ENCODE measurements at places on chromosomes 2 and 18. TPM values are rescaled to one million over a fixed set of nuclear protein-coding genes. Genes with fewer than 3 reads are reported as not detected.

- DNase-seq: no peak
Measured at GRCh38 chr2:5546181-5546580, 146.0 kb upstream of the SOX11 start.

DNA sequence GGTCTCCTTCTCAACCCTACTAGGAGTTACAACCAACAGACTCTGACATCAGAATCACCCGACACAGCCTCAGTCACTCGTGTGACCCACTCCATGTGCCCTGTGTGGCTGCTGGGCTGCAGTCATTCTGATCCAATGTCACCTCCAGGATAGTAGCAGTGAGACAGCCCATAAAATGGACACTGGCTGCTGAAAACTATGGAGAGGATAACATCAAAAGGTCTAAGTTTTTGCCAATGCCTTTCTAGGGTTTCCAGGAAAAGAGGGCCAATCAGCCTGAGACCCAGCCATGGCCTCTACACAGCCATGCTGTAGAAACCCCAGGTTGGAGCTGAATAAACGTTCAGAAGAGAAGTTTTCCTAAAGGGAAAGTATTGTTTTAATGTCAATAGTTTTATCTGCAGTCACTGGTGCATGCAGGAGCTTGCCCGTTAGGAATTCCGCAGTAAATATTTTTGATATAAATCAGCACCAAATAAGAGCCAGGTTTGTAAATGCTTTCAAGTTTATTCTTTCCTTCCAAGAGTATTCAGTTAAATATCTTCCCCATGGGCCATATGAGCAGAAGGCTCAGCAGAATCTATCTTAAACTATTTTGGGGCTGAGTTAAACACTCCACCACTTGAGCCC is 92.2 kb upstream of the PID1 start:
- DNase-seq: no peak

DNA sequence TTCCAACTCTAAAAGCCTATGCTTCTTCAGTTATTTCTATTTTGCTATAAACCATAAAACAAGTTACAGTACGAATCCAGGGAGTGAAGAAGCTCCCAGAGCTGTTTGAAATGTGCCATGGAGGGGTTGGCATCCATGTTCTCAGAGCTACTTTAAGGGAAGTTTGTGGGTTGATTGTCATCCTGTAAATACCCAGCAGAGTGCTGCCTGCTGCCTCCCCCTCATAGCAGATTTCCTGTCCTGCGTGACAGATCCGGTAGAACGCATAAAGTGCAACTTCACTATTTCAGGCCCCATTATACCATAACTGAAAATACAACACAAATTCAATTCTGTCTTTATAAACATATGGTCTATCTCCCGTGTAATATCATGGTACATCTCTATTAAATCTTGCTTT is 114.4 kb downstream of the CTNNA2 start:
- DNase-seq: no peak

- no peak for DNase-seq
Measured at GRCh38 chr2:34738691-34739090, 1139.6 kb upstream of the FAM98A start.

GRCh38 chr2:54589340-54590215 is 133.5 kb downstream of the SPTBN1 start:
- peak; percentile 41 for DNase-seq

DNA sequence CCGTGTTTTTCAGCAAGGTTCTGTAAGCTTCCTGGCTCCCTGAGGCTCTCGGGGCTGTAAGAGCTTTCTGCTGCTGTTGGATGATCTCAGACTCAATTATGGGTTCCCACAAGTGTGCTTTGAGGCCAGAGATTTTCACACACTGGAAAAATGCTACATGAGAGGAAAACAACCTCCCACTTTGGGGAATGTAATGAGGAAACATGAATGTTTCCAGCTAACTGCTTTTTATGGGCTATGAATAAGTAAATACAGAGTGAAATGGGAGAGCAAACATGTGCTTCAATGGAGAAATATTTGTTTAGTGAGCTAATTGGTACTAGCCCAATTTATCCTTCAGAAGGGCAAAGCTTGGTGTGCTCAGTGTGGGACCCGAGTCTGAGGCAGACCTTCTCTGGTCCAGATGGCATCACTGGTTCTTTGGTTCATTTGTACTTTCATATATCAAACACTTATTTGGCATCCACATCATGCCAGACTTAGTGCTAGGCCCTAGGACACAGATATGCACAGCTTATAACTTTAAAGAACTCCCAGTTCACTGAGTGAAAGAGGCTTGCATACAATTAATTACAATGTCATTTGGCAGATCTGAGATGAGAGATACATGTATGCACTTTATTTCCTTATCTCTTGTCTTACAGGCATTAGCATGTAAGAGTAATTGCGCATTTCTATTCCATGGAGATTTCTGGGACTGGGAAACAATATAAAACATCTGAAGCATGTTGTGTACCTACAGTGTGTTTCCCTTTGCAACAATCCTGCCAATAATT is 248.8 kb downstream of the RDH14 start:
- DNase-seq: no peak

DNA sequence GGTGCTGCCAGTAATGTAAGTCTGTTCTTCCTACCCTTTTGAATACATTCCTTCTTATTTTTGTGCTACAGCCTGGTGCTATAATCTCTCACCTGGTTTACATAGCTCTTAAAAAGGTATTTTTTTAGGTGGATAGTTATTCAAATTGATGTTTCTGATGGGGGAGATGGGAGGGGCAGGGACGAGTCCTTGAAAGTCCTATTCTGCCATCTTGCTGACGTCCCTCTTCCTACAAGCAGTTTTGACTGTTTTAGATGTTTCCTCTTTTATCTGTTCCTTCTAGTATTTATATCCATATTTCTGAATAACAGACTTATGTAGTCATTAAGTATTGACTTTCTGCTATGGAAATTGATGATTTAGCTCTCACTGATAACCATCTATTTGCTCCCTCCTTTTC is 256.4 kb downstream of the KIAA1328 start:
- no peak for DNase-seq

DNA sequence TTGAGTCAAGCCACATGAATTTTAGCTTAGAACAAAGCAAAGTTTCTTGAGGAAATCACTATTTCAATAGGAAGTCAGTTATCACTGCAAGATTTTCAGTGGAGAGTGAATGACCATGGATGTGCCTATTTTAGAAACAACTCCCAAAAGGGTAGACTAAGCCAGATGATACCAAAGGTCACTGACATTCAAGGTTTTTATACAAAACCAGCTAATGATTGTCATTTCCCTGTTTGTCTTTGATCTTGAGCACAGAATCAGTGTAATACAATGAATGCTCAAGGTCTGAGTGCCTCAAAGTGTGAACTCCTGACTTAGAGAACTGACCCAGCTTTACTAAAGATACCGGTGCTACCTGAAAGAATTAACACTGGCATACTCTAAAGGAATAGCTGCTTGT is 60.5 kb downstream of the CDH2 start:
- no peak for DNase-seq

DNA sequence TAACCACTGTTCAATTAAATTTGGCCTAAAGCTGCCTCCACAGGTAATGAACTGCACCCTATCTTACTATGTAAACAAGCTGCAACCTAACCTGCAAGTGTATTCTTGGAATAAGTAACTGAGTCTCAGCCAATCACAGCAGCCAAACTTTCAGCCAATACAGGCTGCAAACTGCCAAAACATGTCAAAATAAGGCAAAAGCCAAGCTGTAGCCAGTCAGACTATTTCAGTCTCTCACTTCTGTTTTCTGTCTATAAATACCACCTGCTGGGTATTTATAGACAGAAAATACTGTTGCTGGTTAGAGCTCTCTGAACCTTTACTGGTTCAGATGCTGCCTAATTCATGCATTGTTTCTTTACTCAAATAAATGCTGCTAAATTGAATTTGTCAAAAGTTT is 14.3 kb downstream of the C2orf76 start:
- DNase-seq: peak; percentile 73

GRCh38 chr2:134346141-134346540 is 92.3 kb downstream of the MGAT5 start:
- no peak for DNase-seq

DNA sequence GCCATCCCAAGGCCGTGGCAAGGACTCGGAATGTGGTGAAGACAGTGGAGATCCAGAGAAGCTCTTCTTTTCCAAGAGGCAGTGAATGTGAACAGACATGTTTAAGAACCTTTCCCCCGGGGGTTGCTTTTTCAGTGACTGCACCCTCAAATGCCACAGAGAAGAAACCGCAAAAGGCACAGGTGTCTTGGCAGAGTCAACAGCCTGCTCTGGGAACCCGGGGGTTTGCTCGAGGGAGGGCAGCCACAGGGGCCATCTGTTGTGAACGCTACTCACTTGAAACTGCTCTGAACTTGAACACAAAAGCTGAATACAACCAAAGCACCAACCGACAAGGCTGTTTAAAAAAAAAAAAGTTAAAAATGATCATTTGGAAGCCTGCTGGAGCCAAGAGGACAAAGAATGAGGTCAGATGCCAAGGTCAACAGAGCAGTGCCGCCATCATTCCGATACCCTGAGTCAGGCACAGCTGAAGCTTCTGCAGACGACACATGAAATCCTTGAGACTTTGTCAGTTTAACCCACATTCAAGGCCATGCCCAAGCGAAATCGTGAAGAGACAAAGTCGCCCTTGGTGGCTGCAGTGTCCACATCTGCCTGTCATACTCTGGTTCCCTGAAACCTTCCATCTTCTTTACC is 47.4 kb downstream of the PSMG2 start:
- no peak for DNase-seq

GRCh38 chr2:86584151-86584913 is 21.1 kb upstream of the CHMP3 start:
- DNase-seq: no peak

DNA sequence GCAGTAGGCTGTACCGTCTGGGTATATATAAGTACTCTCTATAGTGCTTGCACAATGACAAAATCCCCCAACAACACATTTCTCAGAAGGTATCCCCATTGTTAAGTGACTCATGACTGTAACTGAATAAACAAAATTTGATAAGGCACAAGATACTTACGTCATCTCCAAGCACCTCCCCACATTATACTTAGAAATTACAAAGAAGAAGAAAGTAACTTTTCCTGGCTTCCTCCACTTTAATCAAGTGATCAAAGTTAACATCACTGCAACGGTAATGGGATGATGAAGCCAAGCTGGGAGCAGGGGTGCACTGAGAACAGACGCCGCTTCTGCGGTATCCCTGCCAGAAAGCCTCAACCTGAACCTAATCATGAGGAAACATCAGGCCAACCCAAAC is 9.7 kb downstream of the TNS1 start:
- no peak for DNase-seq

GRCh38 chr2:238127165-238128060 is 11.1 kb upstream of the KLHL30 start:
- DNase-seq: no peak

GRCh38 chr18:62549755-62550154 is 26.9 kb downstream of the ZCCHC2 start:
- no peak for DNase-seq

DNA sequence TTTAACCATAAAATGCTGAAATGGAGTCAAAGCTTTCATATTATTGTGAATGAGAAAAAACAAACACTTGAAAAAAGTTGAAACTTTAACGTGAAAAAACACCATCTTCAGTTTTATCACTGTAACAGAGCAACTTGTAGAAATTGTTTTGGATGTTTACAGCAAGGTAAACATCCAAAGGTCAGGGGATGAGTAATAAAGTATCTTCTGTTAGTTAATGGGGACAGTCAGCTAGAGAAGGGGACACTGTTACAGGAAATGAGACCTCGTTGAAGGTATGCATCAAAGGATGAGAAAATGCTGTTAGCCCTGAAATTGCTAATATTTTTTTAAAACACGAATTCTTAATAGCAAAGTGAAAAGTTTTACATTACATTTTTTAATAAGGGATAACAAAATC is 2.9 kb downstream of the RHBDD1 start:
- no peak for DNase-seq

GRCh38 chr2:172288603-172289002 is 138.8 kb upstream of the ITGA6 start:
- peak; percentile 27 for DNase-seq

- DNase-seq: no peak
Measured at GRCh38 chr18:47736376-47737140, 193.9 kb downstream of the SMAD2 start.

GRCh38 chr2:16226943-16227664 is 286.8 kb downstream of the MYCN start:
- DNase-seq: no peak

GRCh38 chr2:20684581-20685063 is 17.7 kb downstream of the GDF7 start:
- DNase-seq: no peak

GRCh38 chr2:101790416-101790815 is 92.9 kb downstream of the MAP4K4 start:
- DNase-seq: no peak

GRCh38 chr18:75276818-75277609 is 66.4 kb downstream of the TSHZ1 start:
- DNase-seq: no peak

DNA sequence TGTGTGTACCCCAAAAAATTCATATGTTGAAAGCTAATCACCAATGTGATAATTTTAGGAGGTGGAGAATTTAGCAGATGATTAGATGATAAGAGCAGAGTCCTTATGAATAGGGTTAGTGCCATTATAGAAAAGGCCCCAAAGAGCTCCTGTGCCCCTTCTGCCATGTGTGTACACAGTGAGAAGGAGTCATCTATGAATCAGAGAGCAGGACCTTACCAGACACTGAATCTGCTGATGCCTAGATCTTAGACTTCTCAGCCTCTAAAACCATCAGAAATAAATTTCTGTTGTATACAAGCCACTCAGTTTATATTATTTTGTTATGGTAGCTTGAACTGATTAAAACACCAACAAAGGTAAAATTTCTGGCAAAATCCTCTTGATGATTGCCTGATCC is 560.0 kb upstream of the CDH2 start:
- DNase-seq: no peak

DNA sequence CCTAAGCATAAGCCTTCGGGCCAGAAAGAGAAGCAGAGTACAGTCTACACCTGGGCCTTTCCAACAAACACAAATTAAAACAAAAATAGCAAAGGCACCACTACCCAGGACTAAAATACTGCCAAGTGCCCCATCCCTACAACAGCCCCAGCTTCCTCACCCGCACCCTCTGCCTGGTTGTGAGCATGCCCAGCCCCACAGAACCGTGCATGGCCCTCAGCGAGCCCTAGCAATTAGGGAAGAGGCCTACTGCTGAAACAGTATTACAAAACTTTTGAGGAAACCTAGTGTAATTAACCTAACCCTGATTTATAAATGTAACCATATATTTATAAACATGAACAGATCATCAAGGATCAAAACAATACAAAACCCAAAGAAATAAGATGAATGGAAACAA is 44.2 kb downstream of the FARSB start:
- DNase-seq: no peak

GRCh38 chr2:168961450-168962229 is 60.5 kb downstream of the G6PC2 start:
- DNase-seq: peak; percentile 39

GRCh38 chr2:33482518-33482917 is 6.1 kb downstream of the RASGRP3 start:
- no peak for DNase-seq

The LAMA1 gene
- total RNA-seq: 3.4 TPM

The DOCK10 gene
- total RNA-seq: 3.4 TPM

The SIX2 gene
- total RNA-seq: 2.3 TPM

The LONRF2 gene
- total RNA-seq: 14.2 TPM

The COL3A1 gene
- total RNA-seq: 54.7 TPM

The CD207 gene
- total RNA-seq: not detected

The SPATA3 gene
- not detected for total RNA-seq

The IL1RL1 gene
- total RNA-seq: 12.5 TPM

The EFR3B gene
- total RNA-seq: 0.52 TPM

The SLC11A1 gene
- 3.0 TPM for total RNA-seq

Measured in body of pancreas (tissue), 4 donors.